ENCODE measurements at places on chromosomes 13 and 19. TPM values are rescaled to one million over a fixed set of nuclear protein-coding genes. Genes with fewer than 3 reads are reported as not detected.

DNA sequence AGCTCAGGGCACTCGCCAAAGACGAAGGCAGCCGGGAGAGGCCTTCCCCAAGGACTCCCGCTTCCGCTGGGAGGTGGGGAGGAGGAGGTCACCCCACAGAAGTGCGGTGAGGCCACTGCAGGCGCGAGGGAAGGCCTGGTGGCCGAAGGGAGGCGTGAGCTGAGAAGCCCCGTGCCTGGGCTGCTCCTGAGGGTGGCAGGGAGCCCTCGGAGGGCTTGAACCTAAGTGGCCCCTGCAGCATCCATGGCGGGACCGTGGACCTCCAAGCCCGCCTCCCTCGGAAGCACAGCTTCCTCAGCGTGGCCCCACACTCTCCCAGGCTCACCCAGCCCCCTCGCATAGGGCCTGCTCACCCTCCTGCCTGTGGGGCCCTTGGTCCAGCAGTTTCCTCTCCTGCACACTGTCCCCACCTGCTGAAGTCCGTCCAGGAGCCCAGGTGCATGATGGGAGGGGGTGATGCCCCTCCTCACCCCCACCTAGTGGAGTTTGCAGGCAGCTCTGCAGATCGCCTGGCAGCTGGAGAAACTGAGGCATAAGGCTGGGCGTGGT is 25.9 kb downstream of the EFNA2 start:
- H3K4me1 ChIP-seq, result no peaks in the 10 kb centered on the region
- H3K4me3 ChIP-seq, result no peak overlapping the region
- H3K27me3 ChIP-seq, result peaks cover 25% of the 10 kb centered on the region
- DNase-seq, result no peak
- no peaks in the 10 kb centered on the region for H3K36me3 ChIP-seq
- H3K27ac ChIP-seq, result no peak overlapping the region

- no peak overlapping the region for H3K4me3 ChIP-seq
- DNase-seq, result no peak
- no peaks in the 10 kb centered on the region for H3K27me3 ChIP-seq
- no peaks in the 10 kb centered on the region for H3K4me1 ChIP-seq
Measured at GRCh38 chr13:100382785-100383184, 205.8 kb downstream of the GGACT start.

DNA sequence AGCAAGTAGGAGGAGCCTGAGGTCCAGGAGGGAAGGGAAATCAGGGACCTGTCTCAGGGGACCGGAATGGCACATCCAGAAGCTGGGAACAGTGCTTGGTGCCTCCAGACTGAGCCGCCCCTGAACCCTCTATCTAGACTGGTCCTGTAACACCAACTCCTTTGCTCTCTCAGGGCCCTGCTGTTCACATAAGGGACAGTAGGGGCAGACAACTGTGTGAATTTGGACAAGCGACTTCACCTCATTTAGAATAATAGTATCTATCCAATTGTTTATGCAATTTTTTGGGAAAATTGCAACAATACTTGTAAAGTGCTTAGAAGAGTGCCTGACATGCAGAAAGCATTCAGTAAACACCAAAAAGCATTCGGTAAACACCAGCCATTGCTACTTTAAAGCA is 14.0 kb downstream of the SYMPK start:
- no peaks in the 10 kb centered on the region for H3K27me3 ChIP-seq
- H3K4me3 ChIP-seq, result no peak overlapping the region
- no peak overlapping the region for H3K27ac ChIP-seq
- no peak for DNase-seq
- H3K36me3 ChIP-seq, result peaks cover 100% of the 10 kb centered on the region

ATP4A gene
- total RNA-seq, result not detected

LILRB4 gene
- 6.4 TPM for total RNA-seq
